ENCODE measurements at places on chromosomes 11 and 22.

DNA sequence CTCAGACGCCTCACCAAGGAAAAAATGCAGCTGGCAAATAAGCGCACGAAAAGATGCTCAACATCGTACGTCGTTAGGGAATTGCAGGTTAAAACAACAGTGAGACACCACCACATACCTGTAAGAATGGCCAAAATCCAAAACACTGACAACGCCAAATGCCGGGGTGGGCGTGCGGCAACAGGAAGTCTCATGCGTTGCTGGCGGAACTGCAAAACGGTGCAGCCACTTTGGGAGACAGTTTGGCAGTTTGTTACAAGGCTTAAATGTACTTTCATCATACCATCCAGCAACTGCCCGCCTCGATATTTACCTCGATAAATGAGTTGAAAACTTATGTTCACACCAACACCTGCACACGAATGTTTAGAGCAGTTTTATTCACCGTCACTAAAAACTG lies 7.5 kb upstream of the CTSD start:
- no peak for DNase-seq

DNA sequence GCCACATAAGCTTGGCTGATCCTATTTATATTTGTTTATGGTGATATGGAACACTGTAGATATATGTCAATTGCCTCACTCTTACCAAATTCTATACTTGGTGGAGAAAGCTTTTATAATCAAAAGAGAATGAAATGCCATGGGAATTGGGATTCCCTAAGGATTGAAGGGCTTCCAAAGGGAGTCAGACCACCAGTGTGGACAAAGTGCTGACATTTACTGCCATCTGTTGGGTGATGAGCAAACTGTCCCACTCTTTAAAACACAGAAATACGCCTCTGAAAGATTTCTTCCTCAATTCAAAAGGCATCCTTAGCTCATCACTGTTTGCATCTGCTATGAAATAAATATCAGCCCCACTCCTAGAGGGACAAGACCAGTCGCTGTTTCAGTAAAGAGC lies 7.1 kb downstream of the SLC1A2 start:
- no peak for DNase-seq

DNA sequence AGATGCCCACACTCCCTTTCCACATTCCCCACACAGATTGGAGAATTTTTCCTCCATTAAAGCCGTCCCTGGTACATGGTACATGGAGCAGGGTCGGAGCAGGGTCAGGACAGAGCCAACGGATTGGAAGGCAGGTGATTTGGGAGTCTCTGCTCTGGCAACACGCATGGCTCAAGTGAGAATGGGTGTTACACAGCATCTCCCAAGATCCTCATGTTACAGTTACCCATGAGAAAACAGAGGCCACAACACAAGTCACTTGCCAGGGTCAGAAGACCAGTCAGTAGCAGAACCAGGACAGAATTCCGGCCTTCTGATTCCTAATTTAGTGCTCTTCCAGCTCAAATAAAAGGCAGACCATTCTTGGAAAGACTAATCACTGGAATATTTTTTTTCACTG lies 7.7 kb upstream of the F2 start:
- DNase-seq = no peak

DNA sequence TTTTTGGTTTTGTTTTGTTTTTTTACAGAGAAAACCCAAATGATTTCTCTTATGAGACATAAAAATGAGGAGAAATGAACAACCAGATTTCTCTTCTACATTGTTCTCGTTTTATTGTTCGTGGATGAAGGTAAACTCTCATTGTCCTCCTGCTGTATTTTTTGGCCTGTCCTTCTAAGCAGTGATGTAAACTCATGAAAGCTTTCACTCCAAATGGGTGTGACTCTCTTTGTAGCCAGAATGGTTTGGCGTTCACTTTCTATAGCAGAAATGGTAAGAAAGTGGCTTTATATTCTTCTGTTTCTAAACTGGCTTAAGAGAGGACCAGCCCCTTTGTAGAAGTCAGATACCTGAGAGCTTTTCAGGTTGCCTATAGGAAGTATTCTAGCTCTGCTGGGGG lies 15.5 kb upstream of the BMAL1 start:
- no peak for DNase-seq

GRCh38 chr11:65362320-65362931 lies 7.9 kb downstream of the TIGD3 start:
- no peak for DNase-seq

GRCh38 chr22:29738118-29738815 lies 18.5 kb downstream of the CABP7 start:
- no peak for DNase-seq

GRCh38 chr11:135033540-135033939 lies 621.5 kb upstream of the B3GAT1 start:
- DNase-seq = peak; percentile 54

GRCh38 chr11:113271551-113272245 lies 42.7 kb upstream of the TTC12 start:
- no peak for DNase-seq

DNA sequence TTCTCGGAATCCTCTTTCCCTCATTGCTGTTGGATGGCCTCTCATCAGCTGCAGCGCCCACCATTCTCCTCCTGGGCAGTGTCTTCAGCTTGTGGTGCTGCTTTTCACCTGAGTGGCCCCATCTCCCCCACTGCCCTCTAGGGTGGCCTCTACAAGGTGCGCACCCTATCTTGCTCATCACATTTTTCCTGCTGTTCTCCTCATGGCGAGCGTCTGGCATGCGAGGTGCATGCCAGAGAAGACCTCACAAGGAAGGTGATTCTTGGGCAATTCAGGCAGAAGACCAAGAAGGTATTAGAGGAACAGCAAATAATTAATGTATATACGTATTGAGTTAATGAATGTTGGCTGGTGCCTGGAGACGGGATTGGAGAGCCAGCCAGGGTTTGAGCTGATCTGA lies 3.1 kb downstream of the AP2A2 start:
- DNase-seq = no peak

DNA sequence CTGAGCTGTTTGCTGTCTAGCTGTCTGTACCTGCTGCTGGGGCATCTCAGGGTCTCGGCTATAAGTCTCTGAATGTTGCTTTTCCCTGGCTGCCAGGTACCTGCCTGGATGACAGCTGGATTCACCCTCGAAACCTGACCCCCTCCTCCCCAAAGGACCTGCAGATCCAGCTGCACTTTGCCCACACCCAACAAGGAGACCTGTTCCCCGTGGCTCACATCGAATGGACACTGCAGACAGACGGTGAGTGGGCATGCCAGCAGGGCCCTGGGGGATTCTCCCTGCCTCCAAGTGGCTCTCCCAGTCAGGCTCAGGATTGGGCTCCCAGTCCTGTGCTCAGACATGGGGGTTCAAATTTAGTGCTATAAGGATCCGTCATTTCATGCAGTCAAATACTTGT lies 12.9 kb downstream of the IL17RA start:
- no peak for DNase-seq

DNA sequence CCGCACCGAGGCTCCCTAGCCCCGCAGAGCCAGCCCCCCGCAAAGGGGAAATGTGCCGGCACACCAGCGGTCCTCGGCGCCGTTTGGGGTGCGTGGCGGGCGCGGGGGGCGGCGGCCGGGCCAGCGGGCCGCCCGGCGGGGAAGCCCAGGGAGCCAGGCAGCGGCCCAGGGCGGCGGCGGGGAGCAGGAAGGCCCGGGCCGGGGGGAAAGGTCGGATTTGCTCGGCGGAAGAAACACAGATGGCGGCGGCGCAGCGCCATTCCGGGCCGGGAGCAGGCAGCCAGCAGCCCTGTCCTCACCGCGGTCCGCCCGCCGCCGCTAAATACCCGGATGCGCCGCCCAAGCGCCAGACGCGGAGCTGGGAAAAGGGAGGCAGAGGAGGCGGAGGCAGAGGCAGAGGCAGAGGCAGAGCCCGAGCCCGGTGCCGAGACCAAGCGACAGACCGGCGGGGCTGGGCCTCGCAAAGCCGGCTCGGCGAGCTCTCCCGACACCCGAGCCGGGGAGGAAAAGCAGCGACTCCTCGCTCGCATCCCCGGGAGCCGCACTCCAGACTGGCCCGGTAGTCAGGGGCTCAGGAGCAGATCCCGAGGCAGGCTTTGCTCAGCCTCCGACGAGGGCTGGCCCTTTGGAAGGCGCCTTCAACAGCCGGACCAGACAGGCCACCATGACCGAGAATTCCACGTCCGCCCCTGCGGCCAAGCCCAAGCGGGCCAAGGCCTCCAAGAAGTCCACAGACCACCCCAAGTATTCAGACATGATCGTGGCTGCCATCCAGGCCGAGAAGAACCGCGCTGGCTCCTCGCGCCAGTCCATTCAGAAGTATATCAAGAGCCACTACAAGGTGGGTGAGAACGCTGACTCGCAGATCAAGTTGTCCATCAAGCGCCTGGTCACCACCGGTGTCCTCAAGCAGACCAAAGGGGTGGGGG lies 2.6 kb upstream of the GCAT start:
- peak; percentile 78 for DNase-seq

GRCh38 chr11:56911312-56911711 lies 77.4 kb upstream of the OR5AK2 start:
- DNase-seq = no peak

- no peak for DNase-seq
Observed at GRCh38 chr11:15885854-15886253, 470.5 kb downstream of the SOX6 start.

- peak; percentile 30 for DNase-seq
Observed at GRCh38 chr11:122749005-122749687, 89.2 kb upstream of the CRTAM start.

GRCh38 chr11:24872186-24872585 lies 375.3 kb downstream of the LUZP2 start:
- no peak for DNase-seq

DNA sequence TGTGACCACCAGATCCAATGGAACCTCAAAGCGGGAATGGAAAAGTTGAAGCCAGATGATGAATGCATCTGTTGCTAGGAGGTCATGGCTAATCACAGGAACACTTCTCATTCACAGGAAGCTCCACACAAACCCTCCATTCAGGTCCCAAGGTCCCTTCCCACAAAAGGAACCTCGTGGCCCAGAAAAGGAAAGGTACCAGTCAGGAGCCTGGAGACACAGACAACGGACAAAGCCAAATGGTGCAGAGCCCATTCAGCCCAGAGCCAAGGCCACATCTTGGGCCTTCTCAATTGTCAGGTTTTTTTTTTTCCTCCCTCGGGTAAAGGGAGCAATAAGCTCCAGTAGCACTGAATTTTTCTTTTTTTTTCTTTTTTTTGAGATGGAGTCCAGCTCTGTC lies 87.0 kb downstream of the FAM168A start:
- DNase-seq = no peak

GRCh38 chr22:24554313-24555164 lies at the start of gene GUCD1:
TSS of gene GUCD1 (minus strand) at chr22:24555138. CDS start at chr22:24554991, 147 bp downstream.
- no peak for DNase-seq

DNA sequence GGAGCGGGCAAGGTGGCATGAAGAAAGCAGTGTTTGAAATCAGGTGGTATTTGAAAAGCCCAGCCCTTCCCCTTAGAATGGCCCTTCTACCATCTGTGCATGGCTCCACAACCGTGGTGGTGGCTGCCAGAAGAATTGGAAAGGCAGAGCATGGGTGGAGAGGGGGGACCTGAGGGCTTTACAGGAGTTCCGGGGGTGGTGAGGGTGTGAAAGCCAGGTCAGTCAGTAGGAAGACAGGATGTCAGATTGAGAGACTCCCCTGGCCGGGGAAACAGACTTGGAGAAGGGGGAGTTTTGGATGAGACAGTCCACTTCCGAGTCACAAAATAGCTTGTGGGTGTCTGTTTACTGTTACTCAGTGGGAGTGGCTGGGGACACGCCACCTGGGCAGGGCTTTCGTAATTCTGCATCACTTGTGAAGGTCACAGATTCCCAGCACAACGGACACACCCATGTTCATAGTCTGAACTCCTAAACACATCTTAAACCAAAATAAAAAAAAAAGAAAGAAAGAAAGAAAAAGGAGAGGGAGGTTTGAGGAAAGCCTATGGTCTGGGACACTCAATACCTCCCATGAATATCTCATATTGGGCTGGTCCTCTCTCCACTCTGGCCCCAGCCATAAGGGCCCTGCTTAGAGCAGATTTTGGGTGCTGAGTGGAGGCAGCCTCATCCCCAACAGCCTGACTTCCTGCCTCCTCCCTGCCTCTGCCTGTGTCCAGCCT lies 24.4 kb upstream of the SMIM35 start:
- DNase-seq = no peak

- DNase-seq = no peak
Observed at GRCh38 chr22:44486538-44486937, 11.5 kb downstream of the RTL6 start.

GRCh38 chr11:110787680-110788079 lies 75.4 kb upstream of the ARHGAP20 start:
- DNase-seq = no peak

GRCh38 chr22:44423556-44424358 lies 74.3 kb downstream of the RTL6 start:
- DNase-seq = no peak

- peak; percentile 48 for DNase-seq
Observed at GRCh38 chr22:31977141-31977841, 33.0 kb downstream of the YWHAH start.

GRCh38 chr11:30313580-30313979 lies 9.3 kb upstream of the ARL14EP start:
- DNase-seq = no peak

- DNase-seq = no peak
Observed at GRCh38 chr22:27975381-27976013, 56.4 kb upstream of the PITPNB start.

DNA sequence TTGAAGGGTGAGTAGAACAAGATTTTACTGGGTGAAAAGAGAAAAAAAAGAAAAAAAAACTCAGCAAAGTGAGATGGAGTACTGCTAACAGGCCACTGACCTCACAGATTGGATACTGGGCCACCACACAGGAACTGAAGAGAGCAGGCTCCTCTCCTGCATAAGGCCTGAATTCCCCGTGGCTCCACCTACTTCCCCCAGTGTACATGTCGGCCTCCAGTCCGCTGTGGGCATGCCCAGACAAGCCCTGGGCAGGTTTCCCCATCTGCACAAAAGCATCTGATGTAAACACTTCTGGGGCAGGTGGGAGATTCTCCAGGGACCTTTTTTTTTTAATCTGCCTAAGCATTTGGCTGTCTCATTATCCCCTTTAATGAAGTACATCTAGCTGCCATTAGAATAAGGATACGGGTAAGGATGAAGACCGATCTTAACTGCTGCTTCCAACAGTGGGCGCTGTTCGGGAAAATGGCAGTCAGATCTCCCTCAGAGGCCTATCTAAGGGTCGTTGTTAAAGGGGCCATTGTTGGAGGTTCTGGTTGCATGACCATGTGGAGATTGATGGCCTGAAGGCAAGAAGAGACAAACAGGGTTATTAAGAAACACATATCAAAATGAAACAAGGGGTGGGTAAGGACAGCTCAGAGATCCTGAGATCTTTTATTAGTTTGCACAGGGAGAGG lies 48.5 kb downstream of the MS4A13 start:
- DNase-seq = no peak

DNA sequence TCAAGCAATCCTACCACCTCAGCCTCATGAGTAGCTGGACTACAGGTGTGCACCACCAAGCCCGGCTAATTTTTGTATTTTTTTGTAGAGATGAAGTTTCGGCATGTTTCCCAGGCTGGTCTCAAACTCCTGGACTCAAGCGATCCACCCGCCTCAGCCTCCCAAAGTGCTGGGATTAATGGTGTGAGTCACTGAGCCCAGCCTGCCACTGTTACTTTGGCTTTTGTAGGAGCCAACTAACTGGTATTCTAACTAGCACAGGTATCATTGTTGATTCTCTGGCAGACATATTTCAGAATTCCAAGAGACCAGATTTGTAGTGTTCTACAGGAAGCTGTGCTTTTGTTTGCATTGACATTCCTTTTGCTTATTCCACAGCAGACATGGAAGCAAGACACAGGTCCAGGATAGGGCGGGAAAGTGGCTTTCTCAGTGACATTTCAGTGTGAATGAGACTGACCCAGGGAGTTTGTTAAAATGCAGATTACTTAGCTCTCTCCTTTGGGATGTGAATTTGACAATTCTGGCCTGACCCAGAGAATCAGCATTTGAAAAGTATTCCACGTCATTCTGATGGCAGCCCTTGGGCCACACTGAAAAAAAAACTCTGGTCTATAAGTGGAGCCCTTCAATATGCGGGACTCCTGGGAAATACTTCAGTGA lies 52.2 kb upstream of the PAX6 start:
- DNase-seq = no peak
